CD4-positive, alpha-beta T cell treated with Interleukin-4 for 4 hours (primary cell): ENCODE measurements at places on chromosomes 13 and 19.

GRCh38 chr19:40688309-40688708 is 2.1 kb downstream of the NUMBL start:
- DNase-seq = no peak

DNA sequence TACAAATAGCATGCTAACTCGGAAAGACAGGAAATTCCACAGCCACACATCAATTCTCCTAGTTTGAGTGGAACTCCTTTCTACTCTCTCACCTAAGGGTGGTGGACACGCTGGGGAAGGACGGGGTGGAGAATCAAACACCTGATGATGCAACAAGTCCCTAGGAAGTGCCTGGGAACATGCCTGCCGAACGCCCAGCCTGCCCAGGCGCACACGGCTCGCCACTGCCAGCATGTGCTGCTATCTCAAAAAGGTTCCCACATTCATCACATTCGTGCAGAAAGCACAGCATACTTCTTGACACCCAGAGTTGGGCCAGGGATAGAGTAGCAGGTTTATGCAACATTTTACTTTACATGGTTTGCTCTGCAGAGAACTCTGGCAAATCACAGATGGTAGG is 164.6 kb downstream of the ABCC4 start:
- no peak for DNase-seq

DNA sequence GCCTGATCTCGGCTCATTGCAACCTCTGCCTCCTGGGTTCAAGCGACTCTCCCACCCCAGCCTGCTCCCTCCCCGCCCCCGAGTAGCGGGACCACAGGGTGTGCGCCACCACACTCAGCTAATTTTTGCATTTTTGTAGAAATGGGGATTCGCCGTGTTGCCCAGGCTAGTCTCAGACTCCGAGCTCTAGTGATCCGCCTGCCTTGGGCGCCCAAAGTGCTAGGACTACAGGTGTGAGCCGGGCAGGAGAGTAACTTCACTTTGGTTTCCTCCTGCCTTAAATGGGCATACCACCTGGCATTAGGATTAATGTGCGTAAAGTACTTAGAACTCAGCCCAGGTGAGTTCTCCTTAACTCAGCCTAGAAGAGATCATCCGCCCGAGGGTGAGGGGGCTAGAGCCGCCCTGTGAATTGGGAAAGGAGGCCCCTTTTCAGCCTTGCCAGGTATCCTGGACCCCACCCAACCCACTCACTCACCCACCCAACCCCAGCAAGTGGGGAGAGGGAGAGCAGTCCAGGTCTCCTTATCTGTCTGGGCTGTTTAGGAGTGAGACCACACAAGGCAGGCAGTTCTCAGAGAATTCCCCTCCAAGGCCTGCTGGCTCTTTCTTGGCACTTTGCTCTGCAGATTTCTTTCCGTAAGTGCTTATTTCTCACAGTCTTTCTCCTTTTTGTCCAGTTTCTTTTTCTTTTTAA is 1.2 kb upstream of the ZFP36 start:
- peak; percentile 24 for DNase-seq

DNA sequence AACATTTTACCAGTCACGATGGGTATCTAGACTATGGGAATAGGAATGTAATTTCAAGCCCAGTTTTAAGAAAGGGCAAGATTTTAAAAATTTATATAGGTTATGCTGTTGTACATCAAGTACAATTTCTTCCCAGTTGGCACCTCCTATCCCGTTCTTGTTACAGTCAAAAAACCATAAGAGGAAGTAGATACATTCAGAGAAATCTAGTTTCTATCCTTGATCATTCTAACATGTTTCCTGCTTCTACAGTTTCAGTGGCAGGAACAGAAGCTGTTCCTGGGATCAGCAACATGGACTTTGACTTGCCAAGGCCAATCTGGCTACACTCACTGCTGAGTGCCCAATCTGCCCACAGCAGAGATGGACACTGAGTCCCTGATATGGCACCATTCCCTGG is 14.7 kb upstream of the FPR3 start:
- no peak for DNase-seq

GRCh38 chr13:73365681-73366080 is 306.9 kb downstream of the KLF5 start:
- no peak for DNase-seq
